ENCODE measurements at places on chromosomes 11 and 22.

DNA sequence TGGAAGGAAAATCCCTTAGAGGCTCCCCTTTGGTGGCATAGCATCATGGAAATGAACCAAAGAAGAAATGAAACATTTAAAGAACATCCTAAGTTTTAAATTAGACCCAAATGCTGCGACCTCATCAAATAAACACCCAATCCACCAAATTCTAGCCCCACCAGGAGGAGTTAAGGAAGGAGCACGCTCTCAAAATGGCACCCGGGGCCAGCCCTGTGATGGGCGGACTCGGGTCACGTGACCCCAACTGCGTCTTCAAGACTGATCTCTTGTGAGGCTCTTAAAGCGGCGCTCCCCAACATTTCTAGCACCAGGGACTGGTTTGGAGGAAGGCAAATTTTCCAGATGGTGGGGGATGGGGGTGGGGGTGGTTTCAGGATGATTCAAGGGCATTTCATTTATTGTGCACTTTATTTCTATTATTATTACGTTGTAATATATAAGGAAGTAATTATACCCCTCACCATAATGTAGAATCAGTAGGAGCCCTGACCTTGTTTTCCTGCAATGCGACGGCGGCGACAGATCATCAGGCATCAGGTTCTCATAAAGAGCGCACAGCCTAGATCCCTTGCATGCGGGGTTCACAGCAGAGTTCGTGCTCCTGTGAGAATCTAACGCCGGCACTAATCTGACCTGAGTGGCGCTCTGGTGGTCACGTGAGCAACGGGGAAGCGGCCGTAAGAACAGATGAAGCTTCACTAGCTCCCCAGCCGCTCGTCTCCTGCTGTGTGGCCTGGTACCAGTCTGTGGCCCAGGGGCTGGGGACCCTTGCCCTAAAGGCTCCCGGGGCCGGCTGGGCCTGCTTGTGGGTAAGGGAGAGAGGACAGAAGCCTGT is 90.6 kb upstream of the SLC22A12 start:
- no peak for DNase-seq

DNA sequence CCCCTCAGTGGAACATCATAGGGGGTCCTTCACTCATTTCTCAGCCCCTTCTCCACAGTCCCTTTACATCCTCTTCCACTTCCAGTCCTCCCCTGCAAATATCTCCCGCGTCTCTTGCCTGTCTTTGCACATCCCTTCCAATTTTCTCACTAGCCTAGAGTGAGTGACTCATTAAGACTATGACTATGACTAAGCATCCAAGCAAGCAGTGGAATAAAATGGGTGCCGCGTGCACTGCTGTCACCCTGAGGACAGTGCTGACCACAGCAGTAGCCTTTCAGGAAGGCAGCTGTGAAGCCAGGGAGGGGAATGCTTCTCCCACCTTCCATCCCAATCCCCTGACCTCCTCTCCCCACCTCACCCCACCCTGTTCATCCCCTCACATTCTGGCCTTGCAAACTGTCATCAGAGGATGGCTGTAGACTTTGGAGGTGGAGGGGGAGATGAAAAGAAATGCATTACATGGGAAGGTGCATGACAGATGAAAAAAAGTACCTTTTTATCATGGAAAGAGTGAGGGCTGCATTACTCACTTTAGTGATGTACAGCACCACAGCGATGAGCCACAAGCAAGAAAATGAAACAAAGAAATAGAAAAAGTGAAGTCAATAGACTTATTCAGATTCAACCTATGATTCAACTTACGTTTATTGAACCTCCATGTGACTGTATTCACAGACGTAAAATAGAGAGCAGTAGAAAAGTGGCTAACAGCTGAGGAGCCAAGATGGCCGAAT is 948.2 kb downstream of the NTM start:
- DNase-seq = no peak

GRCh38 chr22:49879871-49880270 is 26.2 kb downstream of the ZBED4 start:
- no peak for DNase-seq

GRCh38 chr11:111320728-111321568 is 22.6 kb downstream of the POU2AF3 start:
- no peak for DNase-seq

GRCh38 chr11:95708681-95709080 is 80.9 kb downstream of the FAM76B start:
- no peak for DNase-seq

Data from right renal cortex interstitium (tissue), 3 donors.